ENCODE measurements at places on chromosomes 3 and 15.

GRCh38 chr3:16106050-16106449 lies 68.4 kb upstream of the GALNT15 start:
- no peak for DNase-seq

DNA sequence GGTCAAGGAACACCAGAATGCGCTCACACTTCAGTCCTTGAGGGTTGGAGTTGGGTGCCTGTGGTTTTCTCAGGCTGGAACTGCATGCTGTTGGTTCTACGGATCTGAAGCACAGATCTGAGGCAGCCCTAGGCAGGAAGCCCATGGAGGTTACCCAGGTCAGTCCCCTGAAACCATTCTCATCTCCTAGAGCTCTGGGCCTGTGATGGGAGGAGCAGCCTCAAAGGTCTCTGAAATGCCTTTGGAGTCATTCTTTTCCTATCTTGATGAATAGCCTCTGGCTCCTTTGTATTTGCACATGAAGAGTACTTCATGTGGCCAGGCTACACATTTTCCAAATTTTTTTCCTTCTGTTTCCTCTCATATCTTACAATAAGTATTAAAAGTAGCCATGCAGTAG lies 179.3 kb upstream of the UBE2E1 start:
- DNase-seq = no peak

- DNase-seq = no peak
Observed at GRCh38 chr3:33942483-33943150, 144.2 kb downstream of the PDCD6IP start.

- DNase-seq = no peak
Observed at GRCh38 chr3:81983382-81983781, 221.9 kb upstream of the GBE1 start.

- DNase-seq = no peak
Observed at GRCh38 chr15:68556139-68556990, 22.4 kb upstream of the CORO2B start.

- DNase-seq = no peak
Observed at GRCh38 chr3:135268941-135269532, 474.0 kb downstream of the EPHB1 start.

- DNase-seq = no peak
Observed at GRCh38 chr3:167520266-167521005, 46.6 kb upstream of the SERPINI2 start.

- peak; percentile 29 for DNase-seq
Observed at GRCh38 chr3:12560505-12561190, 3.8 kb downstream of the MKRN2 start.

GRCh38 chr3:36648241-36649034 lies 115.9 kb downstream of the DCLK3 start:
- DNase-seq = no peak

DNA sequence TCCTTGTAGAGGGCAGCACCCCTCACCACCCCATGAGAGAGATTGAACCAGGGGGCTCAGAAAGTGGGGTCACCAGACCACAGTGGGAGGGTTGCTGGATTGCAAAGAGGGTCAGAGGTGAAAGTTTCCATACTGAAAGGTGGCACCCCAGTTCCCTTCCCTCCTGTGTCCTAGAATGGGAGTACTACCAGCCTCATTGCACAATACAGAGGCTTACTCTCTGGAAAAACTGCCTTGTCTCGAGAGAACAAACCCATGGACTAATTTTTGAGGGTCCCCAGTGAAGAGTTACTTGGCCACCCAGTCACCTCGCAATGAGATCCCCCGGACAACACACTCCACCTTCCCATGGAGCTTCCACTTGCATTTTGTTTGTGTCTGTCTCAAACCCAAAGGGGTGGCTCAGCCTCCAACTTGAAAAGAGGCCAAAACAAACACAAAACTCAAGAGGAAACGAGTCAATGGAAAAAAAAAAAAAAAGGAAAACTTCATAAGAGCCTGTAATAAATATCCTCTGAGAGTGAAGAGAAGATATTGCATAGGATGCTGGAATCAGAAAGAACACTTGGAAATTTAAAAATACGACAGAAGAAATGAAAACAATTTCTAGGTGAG lies 18.6 kb downstream of the MESP2 start:
- DNase-seq = no peak

DNA sequence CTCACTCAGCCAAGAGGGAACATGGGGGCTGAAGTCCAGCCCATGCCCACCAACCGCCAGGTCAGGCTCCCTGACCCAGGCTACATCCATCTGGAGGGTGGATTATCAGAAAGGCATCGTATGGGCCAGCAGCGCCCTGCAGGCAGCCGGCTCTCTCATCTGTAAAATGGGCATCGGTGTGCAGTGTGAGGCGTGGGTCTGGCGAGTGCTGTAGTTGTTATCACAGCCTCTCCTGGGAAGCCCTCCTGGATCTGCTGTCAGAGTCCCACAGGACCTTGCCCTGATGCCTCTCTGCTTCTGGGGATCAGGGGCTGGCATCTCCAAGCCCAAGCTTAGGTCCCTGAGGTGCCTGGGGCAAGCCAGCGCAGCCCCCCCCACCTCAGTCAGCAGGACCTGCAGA lies 27.4 kb downstream of the CFAP100 start:
- no peak for DNase-seq

DNA sequence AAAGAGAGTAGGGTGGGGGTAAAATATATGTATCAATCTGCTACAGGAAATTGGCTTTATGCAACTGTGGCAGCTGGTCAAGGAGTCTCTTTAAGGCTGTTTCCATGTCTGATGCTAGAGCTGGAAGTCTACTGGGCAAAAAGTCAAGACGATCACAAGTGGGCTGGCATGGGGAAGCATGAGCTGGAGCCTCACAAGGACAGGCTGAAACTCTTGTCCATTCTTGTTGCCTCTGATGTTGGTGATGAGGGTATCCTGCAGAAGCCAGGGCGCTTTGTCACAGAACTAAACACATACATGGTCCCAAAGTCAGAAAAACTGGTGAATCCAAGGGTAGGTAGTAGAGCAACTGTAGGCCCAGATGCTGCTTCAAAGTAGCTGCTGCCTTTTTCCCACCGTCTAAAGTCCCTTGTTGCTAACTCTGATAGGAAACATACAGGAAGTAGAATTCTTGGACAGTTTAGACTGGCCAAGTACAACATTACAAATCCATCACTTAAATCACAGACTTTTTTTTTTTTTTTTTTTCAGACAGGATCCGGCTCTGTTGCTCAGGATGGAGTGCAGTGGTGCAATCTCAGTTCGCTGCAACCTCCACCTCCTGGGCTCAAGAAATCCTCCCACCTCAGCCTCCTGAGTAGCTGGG lies 54.2 kb downstream of the RPL39L start:
- DNase-seq = no peak

- no peak for DNase-seq
Observed at GRCh38 chr3:123344175-123344906, 104.5 kb downstream of the ADCY5 start.

- DNase-seq = no peak
Observed at GRCh38 chr15:79989682-79990081, 18.7 kb upstream of the BCL2A1 start.

- DNase-seq = no peak
Observed at GRCh38 chr3:179933080-179933479, 103.7 kb downstream of the PEX5L start.

- DNase-seq = no peak
Observed at GRCh38 chr15:64354688-64355344, 1.2 kb downstream of the CSNK1G1 start.

Measured in GM12891 (cell line).